ENCODE measurements at places on chromosomes 1 and 21.
A peak's percentile ranks its signal among the peaks of the same experiment; 100 is the strongest.

DNA sequence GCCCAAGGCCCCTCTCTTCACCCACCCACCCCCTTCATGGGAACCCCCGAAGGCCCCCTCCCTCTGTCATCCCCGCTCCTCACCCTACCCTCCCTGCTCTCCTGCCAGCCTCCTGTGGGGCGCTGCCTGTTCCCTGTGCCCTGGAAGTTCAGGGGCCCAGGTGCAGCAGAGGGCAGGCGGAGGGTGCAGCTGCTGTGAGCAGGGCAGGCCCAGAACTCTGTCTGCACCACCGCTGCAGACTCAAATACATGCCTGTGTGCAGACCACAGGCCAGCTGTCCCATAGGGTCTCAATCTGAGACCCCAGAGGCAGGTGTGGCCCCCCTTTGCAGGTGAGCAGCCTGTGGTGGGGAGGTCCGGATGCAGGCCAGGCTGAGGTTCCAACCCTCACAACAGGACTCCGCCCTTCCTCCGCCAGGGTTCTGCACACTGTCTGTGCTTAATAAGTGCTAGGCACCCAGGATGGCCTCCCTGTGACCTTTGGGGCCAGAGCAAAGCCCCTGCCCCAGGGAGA lies 62.5 kb downstream of the WNT9A start:
- DNase-seq = peak; percentile 24

- no peak for DNase-seq
Measured at GRCh38 chr1:22826604-22827580, 116.3 kb downstream of the EPHB2 start.

GRCh38 chr1:3926956-3927355 lies 26.9 kb upstream of the C1orf174 start:
- DNase-seq = no peak

- DNase-seq = no peak
Measured at GRCh38 chr1:233361876-233362275, 34.4 kb downstream of the MAP3K21 start.

DNA sequence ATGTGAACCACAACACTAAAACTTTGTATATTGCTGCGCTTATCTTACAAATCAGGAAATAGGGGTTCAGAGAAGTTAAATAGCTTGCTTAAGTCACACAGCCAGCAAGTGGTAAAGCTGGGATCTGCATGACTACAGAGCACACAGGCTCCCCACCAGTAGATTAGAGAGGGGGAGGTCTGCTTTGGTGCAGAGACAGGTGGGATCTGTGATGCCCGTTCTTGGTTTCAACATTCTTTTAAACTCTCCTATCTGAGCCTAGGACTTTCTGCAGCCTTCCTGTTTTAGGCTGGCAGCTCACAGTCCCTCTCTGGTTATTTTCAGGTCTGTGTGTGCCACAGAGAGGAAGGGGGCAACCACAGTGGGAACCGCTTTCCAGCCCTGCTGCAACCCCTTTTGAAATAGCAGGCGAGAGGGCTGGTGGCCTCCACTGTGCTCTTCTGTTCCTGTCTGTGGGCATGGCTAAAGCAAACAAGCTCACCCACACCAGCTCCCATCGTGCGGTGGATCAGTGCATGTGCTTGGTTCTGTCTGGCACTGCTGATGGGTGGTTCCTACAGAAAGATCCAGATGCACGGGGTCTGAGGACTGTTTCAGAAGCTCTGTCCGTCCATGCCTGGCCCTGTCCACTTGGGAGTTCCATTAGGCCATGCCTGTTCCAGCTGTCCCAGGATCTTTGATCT lies 1.7 kb upstream of the IL6R start:
- peak; percentile 42 for DNase-seq

GRCh38 chr1:7248549-7249199 lies 463.4 kb downstream of the CAMTA1 start:
- DNase-seq = no peak

DNA sequence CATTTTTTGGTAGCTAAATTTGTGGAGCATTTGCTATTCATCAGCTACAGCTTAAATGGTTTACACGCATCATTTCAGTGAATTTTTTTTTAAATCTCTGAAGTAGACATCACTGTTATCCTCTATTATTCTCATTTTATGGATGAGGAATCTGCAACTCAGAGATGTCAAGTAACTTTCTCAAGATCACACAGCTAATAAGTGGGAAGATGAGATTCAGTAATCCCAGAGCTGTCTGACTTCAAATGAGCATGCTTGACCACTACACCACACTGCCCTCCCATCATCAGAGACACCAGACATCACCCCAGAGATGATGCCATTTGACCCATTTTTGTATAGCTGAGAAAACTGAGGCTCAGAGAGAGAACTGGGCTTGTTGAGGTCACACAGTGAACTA lies 116.4 kb downstream of the RRAGC start:
- DNase-seq = no peak

DNA sequence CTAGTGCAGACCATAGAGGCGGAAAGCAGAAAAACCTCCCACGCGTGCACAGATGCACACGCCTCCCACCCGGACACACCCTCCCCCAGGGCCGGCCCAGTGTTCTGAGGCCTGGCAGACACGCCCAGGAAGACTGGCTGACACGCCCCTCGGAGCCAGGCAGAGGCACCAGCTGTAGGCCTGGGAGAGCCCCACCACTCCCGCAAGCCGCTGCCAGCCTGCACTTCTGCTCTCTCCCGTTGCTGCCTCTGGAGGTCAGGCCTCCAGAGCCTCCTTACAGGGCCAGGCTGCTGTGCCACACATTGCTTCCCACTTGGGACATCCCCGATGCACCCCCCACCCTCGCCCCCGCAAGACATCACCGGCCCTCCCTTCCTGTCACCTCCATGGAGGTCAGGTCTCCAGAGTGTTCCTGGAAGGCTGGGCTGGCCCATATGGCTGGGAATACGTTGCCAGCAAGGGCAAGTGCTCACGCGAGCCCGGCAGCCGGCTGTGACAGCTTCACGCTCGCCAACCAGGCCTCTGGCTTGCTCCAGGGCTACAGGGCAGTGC lies 40.4 kb downstream of the CASZ1 start:
- peak; percentile 55 for DNase-seq

- DNase-seq = no peak
Measured at GRCh38 chr1:231776010-231776756, 149.6 kb downstream of the DISC1 start.

DNA sequence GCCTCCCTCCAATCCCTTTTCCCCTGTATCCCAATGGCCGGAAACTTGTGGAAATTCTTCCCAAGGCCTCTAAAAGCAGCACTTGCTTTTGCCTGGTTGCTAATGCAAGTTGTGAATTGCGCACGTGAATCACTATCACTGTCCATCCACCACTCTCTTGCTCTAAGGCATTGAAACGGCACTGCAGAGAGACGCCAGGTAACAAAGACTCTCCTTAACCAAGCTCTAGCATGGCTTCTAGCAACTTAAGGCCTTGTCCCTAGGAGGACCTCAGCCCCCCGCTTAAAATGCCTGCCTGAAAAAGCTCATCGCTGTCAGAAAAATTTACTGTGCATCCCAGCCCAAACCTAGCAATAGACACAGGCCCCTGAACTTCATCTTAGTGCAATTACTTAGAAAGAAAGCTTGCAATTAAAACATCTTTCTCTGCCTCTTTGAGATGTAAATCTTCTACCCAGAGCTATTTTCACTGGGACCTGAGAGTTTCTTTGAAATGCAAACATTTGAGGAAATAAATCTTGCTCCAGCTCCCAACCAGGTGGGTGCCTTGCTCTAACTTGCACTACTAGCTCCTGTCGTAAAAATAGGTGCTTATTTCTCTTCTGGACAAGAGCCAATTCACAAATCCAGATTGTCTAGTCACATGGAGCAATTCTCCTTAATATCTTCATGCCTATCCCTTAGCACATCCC lies 32.9 kb upstream of the ITLN2 start:
- DNase-seq = no peak

- DNase-seq = no peak
Measured at GRCh38 chr1:243605604-243606003, 244.4 kb downstream of the AKT3 start.

DNA sequence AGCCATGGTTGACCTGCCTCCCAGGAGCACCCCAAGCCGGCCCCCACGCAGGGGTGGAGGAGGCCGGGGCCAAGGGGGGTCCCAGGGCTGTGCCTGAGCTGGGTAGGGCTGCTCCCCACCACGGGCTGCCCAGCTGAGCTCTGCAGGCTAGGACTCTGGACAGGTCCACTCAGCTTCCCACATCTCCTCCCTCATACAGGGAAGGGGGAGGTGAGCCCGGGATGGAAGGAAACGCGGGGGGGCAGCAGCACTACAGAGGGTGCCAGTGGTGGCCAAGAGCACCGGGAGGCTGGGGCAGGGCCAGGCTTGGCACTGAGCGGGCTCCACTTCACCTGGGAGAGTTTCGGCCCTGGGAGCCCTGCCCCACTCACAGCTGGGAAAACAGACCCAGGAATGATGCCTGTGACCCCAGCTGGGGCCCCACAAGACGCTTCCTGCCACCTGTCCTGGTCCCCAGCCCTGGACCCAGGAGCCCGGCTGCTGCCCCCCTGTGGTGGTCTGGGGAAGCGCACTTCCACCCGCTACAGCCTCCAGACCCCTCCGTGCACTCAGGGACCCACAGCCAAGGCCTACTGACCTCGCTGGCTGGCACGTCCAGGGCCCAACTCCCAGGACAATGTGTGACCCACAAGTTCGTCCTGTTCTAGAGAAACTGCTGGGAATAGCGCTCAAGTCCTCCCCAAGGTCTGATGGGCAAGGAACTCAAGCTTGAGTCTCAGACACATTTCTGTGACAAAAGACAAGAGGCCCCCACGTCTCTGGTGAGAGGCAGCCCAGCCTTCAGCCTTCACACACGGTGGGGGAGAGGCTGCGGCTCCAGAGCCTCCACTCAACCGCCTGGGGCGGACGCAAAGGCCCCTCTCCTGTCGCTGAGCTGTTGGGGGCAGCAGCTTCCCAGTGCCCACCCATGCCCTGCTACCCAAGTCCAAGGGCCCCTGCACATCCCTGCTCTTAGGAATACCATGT lies 3.0 kb downstream of the AURKAIP1 start:
- DNase-seq = peak; percentile 81

DNA sequence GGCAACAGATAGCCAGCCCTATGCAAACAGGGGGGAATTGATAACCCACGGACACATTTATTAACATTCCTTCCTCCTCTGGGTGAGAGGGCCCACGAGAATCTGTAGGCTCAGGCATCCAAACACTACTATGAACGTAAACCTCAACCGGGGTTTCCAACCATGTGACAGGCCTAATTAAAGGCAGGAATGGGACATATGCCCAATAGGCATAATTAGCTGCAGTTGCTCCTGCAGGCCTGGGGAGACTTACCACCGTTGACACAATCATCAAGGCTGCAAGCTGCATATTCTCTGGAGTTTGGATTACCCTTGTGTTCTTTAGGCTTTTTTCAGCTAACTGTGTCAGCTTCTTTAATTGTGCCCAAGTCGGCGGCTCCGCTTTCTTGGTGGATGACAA lies 22.2 kb upstream of the GBP1 start:
- no peak for DNase-seq

GRCh38 chr1:95888941-95889390 lies 655.0 kb downstream of the RWDD3 start:
- no peak for DNase-seq

DNA sequence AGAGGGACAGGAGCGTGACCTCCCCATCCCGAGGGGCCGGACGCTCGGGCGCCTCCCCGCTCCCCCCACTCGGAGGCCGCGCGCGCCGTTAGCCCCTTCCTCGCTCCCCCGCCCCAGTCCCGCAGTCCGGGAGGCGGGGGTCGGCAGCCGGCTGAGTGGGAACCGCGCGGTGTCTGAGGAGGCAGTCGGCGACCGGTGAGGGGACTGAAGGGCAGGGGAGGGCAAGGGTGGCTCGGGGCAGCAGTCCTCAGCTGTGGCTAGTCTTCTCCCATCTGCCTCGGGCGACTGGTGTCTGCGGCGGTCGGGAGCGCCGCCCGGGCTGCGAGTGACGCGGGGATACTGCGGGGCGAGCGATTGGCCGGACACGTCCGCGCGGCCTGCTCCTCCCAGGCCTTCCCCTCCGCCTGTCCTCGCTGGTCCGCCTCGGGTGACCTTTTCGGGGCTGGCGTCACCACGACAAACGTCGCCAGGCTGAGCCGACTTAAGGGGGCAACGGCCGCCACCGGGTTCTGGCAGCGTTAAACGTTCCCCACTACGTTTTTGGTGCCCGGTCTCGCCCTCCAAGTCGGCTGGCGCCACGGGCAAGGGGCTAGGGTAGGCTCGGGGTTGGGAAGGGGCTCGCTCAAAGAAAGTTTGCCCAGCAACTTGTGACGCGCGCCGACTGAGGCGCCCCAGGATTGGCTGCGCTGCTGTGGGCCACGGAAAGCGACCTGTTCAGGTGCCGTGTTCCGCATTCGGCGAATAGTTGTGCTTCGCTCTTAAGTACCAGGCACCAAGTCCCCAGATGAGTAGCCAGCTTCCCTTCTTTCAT lies 538 bp downstream of the ZNF672 start:
- DNase-seq = peak; percentile 87
